ENCODE measurements at places on chromosomes 4 and X. TPM values are rescaled to one million over a fixed set of nuclear protein-coding genes. Genes with fewer than 3 reads are reported as not detected.

Gene TMPRSS11D
- not detected for total RNA-seq

Gene GLRA3
- total RNA-seq = not detected

Gene PAGE3
- total RNA-seq = not detected

Gene PLXNB3
- total RNA-seq = 7.4 TPM

Gene PDE5A
- 1.2 TPM for total RNA-seq

Gene AFF2
- under 0.01 TPM for total RNA-seq

Gene AMBN
- not detected for total RNA-seq

Gene AFM
- not detected for total RNA-seq

Gene POU3F4
- total RNA-seq = not detected

Gene CT45A5
- total RNA-seq = not detected

All from epithelial cell of proximal tubule (primary cell).